ENCODE measurements at places on chromosomes 2 and 18. TPM values are rescaled to one million over a fixed set of nuclear protein-coding genes. Genes with fewer than 3 reads are reported as not detected.

Gene DSC3
- total RNA-seq = 0.08 TPM

- DNase-seq = no peak
These were observed 4.4 kb upstream of the ALS2 start for GRCh38 chr2:201785135-201785534.

DNA sequence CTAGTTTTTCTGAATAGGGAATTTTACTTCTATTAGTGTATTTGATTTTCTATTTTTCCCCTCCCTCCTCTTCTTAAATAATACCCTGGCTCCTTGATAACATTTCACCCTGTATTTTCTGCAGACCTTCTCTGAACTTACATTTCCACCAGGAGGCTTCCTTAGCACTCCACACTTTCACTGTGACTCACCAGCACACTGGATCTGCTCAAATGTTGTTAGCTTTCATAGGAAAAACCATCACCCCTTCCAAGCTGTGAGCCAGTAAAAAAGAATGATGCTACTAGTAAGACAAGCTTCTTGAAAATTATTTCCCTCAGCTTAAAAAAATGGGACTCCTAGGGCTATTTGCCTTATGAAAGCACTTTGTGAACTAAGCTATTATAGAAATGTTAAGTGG lies 16.1 kb downstream of the SUPT7L start:
- no peak for DNase-seq

- DNase-seq = no peak
These were observed 3.6 kb downstream of the IHH start for GRCh38 chr2:219056896-219057708.

GRCh38 chr2:30705056-30705455 lies 102.2 kb downstream of the CAPN13 start:
- DNase-seq = no peak

Gene IL1R2
- total RNA-seq = 1.3 TPM

DNA sequence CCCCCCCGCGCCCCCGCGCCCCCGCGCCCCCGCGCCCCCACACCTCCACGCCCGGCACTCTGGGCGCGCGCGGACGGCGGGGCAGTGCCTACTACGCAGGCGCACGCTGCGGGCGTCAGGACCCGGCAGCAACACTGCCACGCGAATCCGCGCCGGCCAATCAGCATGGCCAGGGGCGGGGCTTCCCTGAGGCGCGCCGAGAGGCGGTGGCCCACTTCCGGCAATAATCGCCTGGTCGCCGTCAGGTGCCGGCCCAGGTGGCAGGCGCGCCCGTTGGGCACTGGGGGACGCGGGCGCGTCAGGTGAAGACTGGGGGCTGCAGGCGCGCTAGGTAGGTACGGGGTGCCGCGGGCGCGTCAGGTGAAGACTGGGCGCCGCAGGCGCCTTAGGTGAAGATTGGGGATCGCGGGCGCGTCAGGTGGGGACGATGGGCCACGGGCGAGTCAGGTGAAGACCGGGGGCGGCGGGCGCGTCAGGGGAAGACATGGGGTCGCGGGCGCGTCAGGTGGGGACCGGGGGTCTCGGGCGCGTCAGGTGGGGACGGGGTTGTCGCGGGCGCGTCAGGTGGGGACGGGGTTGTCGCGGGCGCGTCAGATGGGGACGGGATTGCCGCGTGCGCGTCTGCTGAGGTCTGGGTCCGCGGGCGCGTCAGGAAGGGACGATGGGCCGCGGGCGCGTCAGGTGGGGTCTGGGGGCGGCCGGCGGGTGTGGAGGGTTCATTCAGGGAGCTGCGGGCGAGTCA lies 219.1 kb downstream of the RTP5 start:
- DNase-seq = peak; percentile 96

Gene RUFY4
- total RNA-seq = not detected

- no peak for DNase-seq
These were observed 212.3 kb downstream of the CDH20 start for GRCh38 chr18:61545281-61546245.

DNA sequence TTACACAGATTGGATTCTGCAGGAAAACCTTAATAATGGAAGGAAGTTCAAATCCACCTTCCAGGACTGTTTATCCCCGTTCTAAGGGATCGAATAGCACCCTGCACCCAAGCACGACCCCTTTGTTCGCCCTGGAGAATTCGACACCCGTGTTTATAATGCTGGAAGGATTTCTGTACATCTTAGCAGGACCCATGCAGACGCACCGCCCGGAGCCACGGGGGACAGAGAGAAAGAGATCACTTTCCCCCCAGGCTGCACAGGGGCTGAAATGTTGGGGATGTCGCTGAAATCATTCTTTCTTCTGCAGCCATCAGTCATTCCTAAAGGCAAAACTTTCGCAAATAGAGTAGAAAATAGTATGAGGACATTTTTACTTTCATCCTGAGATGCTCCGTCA lies 238.7 kb upstream of the SALL3 start:
- DNase-seq = peak; percentile 58

Gene MAP2
- total RNA-seq = 4.1 TPM

GRCh38 chr2:98378901-98379300 lies 32.6 kb downstream of the CNGA3 start:
- DNase-seq = no peak

Gene DSEL
- total RNA-seq = 2.1 TPM

GRCh38 chr2:25402477-25402876 lies 60.8 kb upstream of the DNMT3A start:
- no peak for DNase-seq

Gene ANKRD30B
- not detected for total RNA-seq

- no peak for DNase-seq
These were observed 6.9 kb downstream of the ITGB1BP1 start for GRCh38 chr2:9416267-9416961.

- peak; percentile 90 for DNase-seq
These were observed 3.6 kb downstream of the ZNF516 start for GRCh38 chr18:76491473-76491775.

Gene KCNIP3
- 8.7 TPM for total RNA-seq

DNA sequence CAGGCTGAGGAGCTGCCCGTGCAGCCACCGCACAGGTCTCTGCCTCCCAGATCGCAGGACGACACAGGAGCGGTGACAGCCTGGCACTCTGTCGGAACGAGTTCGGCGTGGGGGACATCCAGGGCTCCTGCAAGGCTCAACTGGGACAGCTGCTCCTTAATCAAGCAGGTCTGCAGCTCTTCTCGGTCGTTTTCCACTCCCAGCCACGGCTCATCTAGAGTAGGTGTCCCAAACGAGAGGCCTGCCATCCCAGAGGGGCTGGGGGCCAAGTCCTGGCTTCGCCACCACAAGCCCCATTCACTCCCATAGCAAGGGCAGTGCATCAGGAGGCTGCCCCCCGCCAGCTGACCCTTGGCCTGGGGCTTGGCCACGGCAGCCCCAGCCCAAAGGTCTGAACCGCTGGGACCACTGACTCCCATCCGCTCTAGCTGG lies 22.5 kb downstream of the PASK start:
- no peak for DNase-seq

- DNase-seq = no peak
These were observed 223.1 kb downstream of the CALCRL start for GRCh38 chr2:187224989-187225388.

- no peak for DNase-seq
These were observed 46.1 kb downstream of the NABP1 start for GRCh38 chr2:191724015-191724414.

Gene CTDP1
- total RNA-seq = 8.4 TPM

DNA sequence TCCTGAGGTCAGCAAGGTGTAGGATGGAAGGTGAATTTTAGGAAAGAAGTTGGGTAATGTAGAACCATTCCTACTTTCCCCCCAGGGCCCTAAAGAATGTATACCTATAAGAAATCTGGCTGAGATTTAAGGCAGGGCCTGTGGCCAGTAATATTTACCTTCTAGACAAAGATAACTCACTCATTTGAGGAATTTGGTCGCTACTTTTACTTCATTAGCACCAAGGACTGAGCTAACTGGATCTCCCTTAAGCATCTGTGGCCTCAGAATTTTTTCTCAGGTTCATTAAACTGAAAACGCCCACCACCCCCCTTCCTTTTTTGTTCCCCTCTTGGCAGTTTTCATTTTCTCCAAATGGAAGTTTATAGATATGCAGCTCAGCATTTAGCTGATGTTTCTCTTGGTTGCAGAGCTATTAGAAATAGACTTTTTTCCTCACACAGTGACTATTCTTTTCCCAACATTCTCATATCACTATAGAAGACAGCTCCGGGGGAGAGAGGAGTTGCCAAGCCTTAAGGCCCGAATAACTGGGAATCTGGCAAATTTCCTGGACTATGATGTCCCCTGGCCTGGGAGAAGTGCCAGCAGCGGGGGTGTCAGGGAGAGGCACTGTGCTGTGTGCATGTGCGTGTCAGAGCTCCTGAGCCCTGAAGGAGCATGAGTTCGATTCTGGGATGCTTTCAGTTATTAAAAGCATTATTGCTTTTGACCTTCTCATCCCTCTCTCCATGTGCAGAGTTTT lies 310.9 kb downstream of the PRKCE start:
- no peak for DNase-seq

DNA sequence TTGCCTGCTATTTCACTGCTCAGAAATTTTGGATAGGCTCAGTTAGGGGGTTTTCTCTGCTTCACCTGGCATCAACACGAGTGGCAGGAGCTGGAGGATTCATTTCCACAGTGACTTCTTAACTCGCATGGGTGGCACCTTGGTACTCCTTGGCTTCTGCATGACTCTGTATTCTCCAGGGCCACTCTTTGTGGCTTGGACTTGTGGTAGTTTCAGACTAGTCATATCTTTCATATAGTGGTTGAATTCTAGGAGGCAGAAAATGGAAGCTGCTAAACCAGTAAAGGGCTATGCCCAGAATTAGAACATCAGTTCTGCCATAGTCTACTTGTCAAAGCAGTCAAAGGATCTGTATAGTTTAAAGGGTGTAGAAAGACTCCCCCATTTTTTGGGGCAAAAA lies 6.8 kb downstream of the MAIP1 start:
- no peak for DNase-seq

DNA sequence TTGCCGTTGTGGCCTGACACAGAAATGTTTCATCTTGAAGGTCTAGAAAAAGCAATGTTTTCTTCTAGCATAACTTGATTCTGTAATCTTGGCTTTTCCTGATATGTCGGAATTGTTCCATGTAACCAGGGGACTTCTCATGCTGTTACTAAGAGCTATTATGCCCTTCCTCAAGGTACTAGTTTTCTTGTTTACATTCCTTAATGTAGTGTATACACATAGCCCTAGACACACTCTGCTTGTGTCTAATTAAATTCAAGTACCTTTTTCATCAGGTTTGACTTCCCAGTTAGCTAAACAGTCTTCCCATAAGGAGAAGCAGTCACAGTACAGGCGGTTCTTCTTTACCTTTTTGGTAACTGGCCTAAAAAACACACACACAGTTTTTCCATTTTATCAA lies 122.8 kb upstream of the MSH6 start:
- no peak for DNase-seq

DNA sequence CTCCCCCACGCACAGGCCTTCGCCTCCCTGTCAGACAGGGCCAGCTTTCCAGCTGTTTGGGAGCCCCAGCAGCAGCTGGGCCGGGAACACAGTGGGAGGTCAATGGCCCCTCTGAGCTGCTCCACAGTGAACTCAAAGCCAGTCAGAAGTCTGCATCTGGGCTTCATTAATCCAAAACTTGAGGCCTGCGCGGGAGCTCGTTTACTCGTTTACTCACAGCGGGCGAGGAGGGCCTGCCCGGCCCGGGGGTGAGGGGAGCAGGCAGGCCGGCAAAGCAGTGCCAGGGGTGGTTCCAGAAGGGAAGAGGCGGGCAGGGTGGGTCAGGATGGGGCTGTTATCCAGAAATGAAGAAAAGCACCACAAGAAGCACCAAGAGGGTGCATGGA lies 36.8 kb upstream of the SEMA4C start:
- peak; percentile 79 for DNase-seq

- DNase-seq = peak; percentile 46
These were observed 1.7 kb downstream of the EN1 start for GRCh38 chr2:118845522-118846441.

Gene MYO3B
- total RNA-seq = not detected

Gene NGEF
- total RNA-seq = 0.51 TPM

DNA sequence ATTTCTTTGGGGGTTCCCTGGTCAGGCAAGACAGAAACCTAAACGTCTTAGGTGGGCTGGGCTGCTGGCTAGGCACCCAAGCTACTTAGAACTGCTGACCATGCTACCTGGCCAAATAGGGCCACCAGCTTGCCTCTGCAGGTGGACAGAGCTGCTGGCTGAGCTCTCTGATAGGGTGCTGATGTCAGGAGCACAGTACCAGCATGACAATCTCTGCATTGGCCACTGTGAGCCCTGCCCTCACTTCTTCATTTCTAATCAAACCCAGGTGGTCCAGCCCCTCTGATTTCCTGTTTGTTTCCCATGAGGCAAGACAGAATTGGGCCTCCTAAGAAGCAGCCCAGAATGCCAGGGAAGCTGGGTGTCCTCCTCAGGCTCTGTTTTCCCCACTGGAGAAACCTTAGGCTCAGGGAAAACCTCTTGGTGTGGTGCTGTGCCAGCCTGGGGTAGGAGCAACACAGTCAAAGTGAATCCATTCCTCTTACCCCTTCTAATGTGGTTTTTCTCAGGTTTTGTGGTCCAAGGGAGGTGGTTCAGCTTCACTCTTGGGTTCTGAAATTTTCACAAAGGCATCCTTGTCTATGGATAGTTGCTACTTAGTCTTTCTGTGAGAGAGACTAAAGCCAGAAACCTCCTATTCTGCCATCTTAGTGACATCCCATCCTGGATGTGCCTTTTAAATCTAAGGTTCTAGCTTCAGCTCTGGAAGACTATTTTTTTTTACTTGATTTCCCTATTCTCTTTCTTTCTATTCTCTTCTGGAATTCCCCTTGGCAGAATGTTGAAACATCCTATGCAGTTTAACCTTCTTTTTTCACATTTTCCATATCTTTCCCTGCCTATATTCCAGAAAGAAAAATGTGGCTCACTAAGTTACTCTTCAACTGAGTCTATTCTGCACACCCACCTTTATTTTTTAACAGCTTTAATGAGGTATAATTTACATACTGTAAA lies 15.2 kb downstream of the SP100 start:
- DNase-seq = no peak

Gene VWA3B
- total RNA-seq = 0.38 TPM

Data from Right ventricle myocardium inferior (tissue), 1 donor.